ENCODE measurements at places on chromosomes 7 and 10.

DNA sequence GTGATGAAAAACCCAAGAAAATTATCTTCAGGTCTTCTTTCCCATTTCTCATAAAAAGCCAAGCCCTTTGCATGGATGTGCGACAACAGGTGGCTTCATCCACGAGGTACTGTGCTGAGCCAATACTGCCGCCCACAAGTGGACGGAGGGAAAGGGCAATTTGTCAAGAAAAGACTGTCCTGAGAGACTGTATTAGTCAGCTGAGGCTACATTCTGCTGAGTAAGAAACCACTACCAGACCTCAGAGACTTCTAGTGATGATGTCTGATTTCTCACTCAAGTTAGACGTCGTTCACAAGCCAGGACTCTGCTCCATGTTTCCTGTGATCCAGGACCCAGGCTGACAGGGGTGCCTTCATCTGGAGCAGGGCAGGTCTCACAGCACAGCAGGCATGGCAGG, 171.5 kb upstream of the CDCA7L start:
- no peak for DNase-seq

DNA sequence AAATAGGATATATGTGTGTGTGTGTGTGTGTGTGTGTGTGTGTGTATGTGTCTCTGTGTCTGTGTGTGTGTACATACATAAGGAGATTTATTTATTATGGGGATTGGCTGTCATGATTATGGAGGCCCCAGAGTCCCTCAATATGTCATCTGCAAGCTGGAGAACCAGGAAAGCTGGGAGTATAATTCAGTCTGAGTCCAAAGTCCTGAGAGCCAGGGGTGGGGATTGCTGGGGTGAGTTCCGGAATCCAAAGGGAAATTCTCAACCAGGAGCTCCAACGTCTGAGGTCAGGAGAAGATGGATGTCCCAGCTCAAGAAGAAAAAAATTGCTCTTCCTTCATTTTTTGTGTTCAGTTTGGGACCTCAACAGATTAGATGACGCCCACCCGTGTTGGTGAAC, 50.7 kb upstream of the PLPP4 start:
- no peak for DNase-seq

- DNase-seq: no peak
Measured at GRCh38 chr10:109277456-109277855, 645.9 kb downstream of the XPNPEP1 start.

DNA sequence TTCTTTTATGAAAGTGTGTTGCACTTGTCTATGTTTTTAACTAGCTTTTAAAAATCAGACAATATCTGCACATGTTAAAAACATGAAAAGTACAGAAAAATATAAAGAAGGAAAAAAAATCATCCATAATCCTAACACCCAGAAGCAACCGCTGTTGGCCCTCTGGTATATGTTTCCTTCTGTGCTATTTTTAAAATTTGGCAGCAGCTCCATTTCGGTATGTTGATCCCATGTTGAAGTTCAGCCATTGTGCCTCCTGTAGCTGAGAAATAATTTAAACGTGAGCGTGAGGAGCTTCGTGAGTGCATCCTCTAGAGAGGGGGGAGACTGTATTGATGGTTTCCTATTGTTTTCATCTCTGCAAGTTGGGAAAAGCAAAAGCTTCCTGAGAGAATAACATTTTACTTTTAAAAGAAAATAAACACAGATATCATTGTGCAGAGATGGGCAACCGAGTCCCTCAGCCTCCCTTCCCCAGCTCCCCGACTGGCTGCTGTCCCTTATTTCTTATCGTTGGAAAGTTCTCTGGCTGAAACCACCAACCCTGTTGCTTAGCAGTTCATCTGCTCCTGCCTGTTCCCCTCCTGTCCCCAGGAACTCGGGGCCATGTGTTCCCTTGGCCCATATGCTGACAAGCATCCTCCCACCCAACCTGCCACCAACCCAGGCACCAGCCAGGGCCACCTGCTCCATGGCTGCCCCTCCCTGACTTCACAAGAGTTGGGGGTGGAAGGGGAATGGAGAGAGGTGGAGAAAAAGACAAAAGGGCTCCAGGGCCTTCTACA, 499.1 kb upstream of the PODXL start:
- no peak for DNase-seq

DNA sequence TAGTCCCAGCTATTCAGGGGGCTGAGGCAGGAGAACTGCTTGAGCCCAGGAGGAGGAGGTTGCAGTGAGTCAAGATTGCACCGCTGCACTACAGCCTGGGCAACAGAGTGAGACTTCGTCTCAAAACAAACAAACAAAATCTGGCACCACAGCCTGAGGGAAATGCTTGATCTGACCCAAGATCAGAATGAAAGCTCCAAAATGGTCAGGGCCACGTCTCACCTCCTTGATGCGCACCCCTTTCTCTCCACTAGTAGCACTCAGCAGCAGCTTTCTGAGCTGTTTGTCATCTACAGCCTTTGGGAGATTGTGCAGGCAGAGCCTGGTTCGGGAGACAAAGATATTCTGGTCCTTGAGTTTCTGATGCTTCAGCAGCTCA, 22.7 kb downstream of the RBM28 start:
- DNase-seq: no peak

Measured in stimulated activated CD8-positive, alpha-beta memory T cell treated with anti-CD3 and anti-CD28 coated beads, Interleukin-15, amount 100 ng/mL, for 24 hours (primary cell).